ENCODE measurements at places on chromosomes 6 and 20.

DNA sequence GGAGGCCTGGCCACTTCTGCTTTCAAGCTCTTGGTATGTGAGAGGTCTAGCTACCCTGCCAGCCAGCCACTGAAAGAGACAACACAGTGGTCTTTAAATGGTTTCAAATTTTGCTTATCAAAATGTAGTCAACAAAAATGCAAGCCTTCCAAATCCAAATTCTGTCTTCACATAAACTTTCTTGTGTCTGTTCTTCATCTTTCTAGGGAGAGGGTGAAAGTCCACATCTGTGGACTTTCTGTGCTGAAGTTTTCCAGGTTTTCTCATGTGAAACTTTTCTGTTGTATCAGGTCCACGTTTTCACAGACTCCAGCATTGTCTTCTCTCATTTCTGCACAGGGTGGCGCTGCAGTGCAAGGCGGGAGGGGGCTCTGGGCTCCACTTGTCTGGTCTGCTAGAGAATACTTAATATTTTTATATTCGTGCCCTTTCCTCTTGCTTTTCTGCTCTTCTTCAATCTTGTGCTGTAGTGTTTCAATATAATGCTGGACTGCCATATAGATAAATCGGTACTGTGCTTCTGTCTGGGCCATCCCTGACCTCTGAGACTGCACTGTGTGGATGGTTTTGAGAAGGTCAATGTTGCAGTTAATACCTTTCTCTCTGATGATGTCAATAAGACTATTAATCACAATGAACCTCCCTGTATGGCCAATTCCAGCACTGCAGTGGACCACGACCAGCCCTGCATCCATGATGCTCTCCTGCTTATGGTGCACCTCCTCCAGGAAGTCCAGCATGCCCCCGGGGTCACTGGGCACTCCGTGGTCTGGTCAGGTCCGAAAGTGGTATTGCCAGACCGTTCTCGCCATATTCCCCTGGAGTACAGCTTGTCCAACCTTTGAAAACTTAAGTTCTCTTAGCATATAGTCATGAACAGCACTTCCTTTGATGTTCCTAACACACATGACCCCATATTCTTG is 161.6 kb upstream of the TNFAIP3 start:
- DNase-seq, result peak; percentile 70

DNA sequence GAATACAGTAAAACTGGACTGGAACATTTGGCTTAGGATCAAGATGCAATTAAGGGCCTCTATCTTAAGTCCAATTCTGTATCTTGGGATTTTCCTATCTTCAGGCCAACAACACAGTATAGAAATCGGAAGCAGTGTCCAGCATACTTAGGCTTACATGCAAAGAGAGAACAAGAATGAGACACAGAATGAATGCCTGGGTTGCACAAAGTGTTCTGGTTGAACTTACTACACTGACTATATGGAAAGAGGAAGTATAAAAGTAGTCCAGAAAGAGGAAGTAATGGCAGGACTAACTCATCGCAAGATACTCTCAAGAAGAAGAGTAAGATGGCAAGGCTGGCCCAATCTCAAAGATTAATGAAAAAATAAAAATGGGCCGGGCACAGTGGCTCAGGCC is 87.6 kb downstream of the BTBD9 start:
- DNase-seq, result no peak

- no peak for DNase-seq
Observed at GRCh38 chr6:28393912-28394662, 5.5 kb downstream of the ZSCAN12 start.

GRCh38 chr6:114140416-114140815 is 169.5 kb upstream of the HDAC2 start:
- DNase-seq, result no peak

GRCh38 chr6:15384901-15385300 is 139.0 kb downstream of the JARID2 start:
- DNase-seq, result no peak

DNA sequence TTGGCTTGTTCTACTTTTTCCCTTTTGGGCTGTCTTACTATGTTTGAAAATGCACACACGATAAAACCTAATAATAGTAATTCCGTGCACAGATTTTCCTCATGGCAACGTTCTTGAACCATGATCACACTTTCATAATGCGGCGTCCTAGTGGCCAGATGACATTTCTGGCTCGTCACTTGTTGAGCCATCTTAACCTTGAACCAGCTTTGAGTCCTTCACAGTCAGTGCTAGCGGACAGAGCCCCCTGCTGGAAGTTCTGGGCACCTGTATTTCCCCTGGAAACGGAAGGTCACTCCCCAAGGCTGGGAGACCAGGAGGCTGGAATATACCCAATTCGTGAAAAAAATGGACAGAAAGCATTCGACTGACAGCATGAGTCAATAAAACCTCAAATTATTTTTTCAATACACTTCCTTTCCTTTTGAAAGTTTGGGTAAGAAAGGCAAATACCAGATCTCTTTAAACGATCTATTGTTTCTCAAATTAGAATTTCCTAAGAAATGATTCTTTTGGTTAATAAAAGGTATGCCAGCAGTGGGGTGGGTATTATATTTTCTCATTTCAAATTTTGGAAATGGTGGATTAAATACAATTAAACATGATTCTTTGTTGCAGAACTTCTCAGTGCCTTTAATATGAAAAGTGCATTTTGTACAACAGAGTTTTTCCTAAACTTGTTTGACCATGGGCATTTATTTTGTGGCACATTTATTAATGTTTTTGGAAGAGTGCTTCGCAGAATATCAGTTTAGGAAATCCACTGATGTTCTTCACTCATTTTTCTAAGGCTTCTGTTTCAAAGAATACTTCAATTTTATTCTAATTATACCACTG is 542.3 kb downstream of the QKI start:
- peak; percentile 35 for DNase-seq

DNA sequence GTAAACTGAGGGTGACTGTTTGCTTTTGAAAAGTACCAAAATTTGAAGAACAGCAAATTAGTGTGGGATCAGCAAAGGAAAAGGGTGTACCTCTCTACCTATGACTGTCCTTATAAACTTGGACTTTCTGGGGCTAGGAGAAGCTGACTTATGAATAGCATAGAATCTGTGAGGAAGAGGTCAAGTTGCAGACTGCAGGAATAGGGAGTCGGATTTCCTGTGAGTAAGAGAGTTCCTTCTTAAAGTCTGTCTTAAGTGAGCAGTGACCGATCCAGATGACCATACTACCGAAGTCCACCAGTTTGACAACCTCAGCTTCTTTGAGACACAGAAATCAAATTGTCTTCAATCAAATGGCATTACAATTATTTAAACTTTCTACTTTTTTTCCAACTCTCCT is 708.7 kb downstream of the UTRN start:
- no peak for DNase-seq

GRCh38 chr6:149076355-149076734 is 241.2 kb upstream of the TAB2 start:
- DNase-seq, result no peak

GRCh38 chr6:132813173-132813856 is 1.1 kb upstream of the RPS12 start:
- DNase-seq, result no peak

DNA sequence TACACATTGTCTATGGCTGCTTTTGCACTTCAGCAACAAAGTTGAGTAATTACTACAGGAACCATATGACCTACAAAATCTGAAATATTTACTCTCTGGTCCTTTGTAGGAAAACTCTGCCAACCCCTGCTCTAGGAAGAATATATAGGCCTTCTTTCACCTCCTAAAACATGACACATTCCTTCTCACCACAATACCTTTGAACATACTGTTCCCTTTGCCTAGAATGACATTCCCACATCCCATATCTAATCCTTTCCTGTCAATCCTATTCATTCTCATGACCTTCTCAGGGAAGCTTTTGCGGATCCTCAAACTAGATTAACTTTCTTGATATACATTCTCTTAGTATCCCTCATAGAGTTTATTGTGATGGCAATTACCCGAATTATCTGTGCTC is 18.0 kb upstream of the NCOA6 start:
- no peak for DNase-seq

GRCh38 chr6:93350774-93351173 is 68.6 kb downstream of the EPHA7 start:
- DNase-seq, result no peak

DNA sequence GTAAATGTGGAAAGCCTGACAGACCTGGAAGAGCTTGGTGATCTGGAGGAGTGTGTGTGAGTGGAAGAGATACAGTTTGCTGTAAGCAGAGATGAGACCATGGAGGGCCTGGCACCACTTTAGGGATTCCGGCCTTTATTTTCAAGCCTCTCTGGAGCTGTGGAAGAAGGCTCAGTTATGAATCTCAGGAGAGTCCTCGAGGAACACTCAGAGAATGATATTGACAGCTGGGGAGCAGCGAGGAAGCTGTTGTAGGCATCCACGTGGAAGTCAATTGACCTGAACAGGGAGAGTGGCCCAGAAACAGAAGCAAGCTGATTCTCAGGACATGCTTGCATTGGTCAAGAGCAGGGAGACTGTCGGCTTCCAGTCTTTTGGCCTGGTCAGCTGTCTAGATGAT is 108.4 kb upstream of the FOXQ1 start:
- DNase-seq, result no peak

DNA sequence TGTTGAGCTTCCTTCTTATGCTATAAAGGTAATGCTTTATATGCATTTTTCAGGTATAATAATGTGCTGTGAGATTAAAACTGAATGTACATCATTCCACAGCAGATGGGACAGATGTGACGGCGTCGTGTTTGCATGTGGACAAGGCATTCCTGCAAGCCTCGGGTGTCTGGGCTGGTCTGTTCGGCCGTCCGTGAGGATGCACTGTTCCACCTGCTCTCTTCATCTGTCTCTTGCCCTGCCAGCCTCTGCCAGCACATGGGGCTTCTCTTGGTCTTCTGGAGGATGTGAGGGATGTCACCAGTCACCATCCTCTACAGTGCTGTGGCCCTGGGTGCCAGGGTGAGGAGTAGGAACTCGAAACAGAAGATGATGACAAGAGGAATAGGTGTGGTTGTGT is 223.2 kb downstream of the ERMARD start:
- no peak for DNase-seq

DNA sequence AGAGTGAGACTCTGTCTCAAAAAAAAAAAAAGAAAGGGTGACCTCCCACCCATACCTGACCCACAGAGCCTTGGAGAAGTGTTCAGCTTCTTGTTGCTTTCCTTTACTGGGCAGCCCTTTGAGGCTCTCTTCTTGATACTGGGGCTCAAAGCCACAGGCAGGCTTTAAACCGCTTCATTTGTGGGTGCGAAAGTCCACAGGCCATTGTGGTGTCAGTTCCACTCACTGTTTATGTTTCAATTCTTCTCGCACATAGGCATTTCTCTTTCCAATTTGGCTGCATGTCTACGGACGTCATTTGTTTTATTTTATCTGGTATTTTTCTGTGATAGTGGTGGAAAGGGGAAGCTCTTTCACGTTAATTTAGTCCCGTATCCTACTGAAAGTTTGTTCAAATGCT is 34.6 kb downstream of the PPARD start:
- no peak for DNase-seq

GRCh38 chr6:44485601-44486401 is 98.3 kb downstream of the CDC5L start:
- no peak for DNase-seq

- DNase-seq, result no peak
Observed at GRCh38 chr6:64254558-64254957, 619.0 kb downstream of the PHF3 start.

DNA sequence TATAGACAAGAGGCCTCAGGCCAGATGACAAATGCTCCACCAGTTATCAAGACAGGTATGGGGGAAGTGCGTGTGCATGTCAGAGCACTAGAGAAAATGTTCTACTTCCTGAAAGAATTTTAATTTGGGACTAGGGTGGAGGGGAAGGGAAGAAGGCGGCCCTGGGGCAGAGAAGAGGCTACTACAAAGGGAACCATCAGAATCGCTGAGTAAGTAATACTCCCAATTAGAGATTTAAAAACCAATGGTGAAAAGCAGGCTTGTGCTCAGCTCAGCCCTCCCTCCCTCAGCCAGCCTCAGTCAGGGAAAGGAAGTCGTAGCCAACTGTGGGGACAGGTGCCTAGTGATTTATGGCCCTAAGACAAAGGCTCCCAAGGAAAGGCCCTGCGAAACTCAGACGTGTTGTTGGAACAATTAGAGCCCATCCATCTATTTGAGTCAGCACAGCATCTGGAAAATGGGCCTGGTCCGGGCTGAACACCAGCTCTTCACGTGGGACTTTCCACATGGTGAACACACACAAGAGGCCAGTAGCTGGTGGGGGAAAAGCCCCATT is 15.0 kb upstream of the MAFB start:
- DNase-seq, result no peak

GRCh38 chr20:43949741-43950618 is 35.3 kb downstream of the TOX2 start:
- DNase-seq, result peak; percentile 39

DNA sequence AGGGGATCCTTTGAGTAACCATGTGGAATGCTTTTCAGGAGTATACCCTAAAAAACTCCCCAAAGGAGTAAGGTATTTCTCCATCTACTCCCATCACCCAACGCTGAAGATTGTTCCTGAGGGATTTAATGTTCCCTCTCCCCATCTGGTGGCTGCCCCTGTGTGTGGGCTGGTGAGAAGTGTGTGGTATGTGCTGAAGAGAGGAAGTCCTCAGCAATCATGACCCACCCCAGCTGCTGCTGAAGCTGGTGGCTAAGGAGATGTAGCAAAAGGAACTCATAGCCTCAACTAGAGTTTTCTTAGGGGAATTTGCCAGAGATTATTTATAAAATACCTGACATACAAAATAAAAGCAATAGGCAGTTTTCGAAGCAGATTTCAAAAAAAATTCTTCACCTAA is 114.3 kb upstream of the JAG1 start:
- no peak for DNase-seq

DNA sequence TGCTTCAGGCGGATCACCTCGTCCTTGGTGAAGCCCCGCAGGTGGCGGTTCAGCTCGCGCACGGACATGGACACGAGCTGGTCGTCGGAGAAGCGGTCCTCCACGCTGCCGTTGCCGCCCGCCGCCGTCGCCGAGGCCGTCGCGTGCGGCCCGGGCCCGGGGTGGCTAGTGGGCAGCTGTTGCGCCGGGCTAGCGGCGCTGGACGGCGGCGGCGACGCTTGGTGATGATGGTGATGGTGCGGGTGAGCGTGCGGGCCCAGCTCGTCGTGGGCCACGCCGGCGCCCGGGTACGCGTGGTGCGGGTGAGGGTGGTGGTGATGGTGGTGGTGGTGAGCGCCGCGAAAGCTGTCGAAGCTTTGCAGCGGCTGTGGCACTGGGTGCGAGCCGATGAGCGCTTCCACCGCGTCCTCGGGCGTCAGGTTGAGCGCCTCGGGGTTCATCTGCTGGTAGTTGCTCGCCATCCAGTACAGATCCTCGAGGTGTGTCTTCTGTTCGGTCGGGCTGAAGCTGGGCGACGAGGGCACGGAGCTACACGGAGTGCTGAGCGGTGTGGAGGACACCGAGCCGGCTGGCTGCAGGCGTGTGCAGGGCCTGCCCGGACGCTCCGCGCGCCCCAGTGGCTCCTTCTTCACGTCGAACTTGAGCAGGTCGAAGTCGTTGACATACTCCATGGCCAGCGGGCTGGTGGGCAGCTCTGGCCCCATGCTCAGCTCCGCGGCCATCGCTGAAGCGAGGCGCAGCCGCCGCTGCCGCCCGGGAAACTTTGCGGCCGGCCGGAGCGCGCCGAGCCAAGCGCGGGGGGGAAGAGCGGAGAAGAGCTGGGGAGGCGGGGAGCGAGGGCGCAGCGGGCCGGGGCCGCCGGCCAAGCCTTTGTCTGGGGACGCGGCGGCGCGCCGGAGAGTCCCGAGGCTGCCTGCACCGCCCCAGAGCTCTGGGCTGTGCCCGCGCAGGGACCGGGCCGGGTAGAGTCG is 622 bp downstream of the MAFB start:
- no peak for DNase-seq

GRCh38 chr20:17663486-17663885 is 18.6 kb downstream of the RRBP1 start:
- DNase-seq, result no peak

- no peak for DNase-seq
Observed at GRCh38 chr6:96212066-96212465, 196.3 kb downstream of the FUT9 start.

All from activated CD4-positive, alpha-beta T cell treated with anti-CD3 and anti-CD28 coated beads, Interleukin-2, amount 50 U/mL, for 4 hours (primary cell).